ENCODE measurements at places on chromosomes 4 and X.

- no peak for DNase-seq
Measured at GRCh38 chr4:128298852-128299251, 11.2 kb upstream of the PGRMC2 start.

DNA sequence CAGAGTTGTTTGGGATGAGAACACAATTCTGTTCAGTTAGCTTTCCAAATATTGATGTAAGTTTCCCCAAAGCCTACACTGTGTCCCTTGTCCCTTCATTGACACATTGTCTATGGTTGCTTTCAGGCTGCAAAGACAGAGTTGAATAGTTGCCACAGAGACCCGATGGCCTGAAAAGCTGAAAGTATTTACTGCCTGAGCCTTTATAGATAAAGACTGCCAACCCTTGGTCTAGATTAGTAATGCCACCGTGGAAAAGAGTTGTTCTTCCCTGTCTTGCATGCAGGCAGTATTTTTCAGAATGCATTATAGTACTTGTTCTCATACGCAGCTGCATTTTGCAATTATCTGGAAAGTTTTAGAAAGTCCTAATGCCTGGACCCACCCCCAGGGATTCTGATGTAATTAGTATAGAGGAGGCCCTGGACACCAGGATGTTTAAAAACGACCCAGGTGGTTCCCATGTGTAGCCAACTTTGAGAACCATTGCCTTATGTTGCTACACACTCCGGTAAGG, 180.8 kb downstream of the FRMPD4 start:
- no peak for DNase-seq

GRCh38 chr4:75016472-75016871, 83.6 kb downstream of the PARM1 start:
- DNase-seq, result no peak

DNA sequence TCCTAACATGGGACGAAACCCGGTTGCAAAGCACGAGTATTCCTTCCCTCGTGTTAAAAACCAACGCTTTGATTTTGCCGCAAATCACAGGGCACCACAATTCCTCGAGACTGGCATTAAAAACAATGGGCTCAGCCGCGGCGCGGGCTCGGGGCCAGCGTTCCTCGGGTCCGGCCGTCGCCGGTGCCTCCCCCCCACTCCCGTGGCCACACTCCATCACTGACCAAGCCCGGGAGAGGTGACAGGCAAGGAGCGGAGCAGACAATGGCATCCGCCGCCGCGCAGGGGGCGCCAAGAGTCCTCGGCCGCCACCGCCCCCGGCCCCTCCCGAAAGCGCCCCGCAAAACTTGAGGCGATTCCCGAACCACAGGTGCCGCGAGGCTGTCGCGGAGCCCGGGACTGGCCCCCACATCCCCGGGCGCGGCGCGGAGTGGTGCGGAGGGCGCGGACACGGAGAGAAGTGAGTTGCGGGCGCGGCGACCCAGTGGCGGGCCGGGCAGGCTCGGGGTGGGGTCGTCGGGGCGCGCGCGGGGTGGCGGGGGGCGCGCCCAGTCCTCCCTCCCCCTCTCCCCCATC, 445 bp downstream of the AP1S2 start:
- DNase-seq, result no peak

- no peak for DNase-seq
Measured at GRCh38 chr4:148092316-148093014, 349.7 kb downstream of the NR3C2 start.
